ENCODE measurements at places on chromosomes 7 and 10.

DNA sequence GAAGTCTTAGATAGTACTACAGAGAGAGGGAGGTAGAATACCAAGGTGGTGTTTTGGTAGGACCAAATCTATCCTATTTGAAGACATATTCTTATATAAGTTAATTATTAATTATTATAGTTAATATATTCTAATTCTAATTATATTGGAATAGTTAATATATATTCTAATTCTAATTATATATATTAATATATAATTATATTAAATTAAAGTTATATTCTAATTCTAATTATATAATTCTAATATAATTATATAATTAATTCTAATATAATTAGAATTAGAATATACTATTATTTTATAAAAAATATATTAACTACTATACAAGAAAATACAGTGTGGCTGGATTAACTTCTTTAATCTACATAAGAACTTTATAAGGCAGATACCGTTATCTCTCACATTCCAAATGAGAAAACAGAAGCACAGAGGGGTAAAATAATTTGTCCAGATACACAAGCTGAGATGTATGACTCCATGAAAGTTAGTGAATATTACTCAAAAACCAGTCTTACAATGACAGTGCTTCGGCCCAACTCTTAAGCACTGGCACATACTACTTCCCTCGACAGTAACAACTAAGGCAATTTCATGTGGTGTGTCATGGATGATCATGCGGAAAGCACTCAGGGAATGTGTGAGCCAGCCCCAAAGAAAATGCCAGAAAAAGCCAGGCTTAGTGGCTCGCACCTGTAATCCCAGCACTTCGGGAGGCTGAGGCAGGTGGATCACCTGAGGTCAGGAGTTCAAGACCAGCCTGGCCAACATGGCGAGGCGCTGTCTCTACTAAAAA, 42.6 kb downstream of the TYW1B start:
- DNase-seq: no peak

- no peak for DNase-seq
Observed at GRCh38 chr7:464454-465401, 54.9 kb downstream of the PDGFA start.

DNA sequence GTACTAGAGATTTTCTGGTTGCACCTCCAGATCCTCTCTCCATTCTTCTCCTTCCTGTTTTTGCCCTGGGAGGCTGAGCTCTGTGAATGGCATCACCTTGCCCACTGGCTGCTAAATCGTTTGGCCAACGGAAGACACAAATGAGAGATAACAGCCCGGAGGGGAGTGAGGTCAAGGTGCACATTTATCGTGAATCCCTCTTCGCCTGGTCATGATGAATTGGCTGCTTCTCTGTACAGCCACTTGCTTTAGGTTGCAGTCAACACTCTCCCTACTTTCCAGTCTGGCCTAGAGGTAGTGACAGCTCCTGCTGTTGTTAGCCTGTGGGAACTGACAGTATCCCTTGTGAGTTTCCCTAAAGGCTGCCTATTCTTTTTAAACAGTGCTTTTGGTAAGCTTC, 85.4 kb upstream of the CHCHD3 start:
- DNase-seq: no peak

- no peak for DNase-seq
Observed at GRCh38 chr7:77479536-77480088, 57.5 kb upstream of the PTPN12 start.

GRCh38 chr7:131568510-131568909, 12.1 kb upstream of the PODXL start:
- DNase-seq: no peak

DNA sequence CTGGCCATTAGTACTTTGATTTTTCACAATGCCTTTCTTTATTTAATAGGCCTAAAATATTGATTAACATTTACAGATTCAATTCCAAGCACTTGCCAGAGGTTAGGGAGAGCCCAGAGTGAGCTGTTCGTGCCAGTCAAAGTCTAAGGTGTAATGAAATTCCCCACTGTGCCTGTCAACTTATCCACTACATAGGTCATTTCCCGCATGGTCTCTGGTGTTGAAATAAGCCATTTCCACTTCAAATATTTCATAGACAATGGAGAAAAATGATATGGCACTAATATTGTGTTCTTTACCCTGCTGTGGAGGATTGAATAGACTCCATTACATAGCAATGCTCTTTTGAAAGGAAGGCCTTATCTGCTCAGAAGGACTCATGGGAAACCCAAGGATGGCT, 978.1 kb upstream of the CELF2 start:
- no peak for DNase-seq

- no peak for DNase-seq
Observed at GRCh38 chr10:19731560-19731959, 84.7 kb upstream of the PLXDC2 start.

GRCh38 chr7:132185150-132185549, 391.1 kb downstream of the PLXNA4 start:
- DNase-seq: no peak

DNA sequence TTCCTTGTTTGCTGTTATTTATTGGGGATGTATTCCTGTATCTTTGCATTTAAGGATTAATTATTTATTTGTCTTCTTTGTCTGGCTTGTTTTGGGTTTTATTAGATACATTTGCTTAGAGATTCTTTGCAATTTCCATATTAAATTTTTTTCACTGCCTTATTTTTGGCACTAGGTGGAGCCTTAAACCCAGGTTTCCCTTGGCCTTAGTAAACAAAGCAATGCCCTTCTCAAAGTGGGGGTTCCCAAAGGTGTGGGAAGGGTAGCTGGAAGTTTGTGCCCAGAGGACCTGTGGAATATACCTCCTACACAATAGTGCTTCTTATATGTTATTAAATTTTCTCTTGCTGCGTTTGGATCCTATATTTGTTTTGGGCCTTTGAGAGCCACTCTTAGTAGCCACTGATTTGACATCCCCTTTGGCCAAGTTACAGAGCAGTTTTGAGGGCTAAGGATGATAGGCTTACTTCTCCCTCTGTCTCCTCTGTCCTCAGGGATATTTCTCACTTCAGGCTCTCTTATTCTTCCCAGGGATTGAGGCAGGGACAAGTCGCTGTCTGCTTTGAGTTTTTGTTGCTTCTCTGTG, 162.3 kb downstream of the ITGB1 start:
- DNase-seq: no peak

DNA sequence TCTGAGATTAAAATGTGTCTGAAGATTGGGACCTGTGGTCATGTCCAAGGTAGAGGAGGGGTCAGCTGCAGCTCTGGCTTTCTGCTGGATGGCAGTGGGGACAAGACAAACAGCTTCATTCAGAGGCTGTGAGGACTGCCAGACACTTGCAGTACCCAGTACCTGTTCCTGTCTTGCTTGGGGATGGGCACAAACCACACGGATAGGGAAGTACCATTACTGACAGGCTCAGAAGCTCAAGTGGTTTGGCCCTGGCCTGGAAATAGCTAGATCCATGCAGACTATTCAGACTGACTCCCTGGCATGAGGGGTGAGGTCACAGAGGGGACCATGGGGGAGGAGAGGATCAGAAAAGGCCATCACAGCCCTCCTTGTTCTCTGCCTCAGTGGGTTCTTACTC, 56.0 kb upstream of the COMTD1 start:
- no peak for DNase-seq

DNA sequence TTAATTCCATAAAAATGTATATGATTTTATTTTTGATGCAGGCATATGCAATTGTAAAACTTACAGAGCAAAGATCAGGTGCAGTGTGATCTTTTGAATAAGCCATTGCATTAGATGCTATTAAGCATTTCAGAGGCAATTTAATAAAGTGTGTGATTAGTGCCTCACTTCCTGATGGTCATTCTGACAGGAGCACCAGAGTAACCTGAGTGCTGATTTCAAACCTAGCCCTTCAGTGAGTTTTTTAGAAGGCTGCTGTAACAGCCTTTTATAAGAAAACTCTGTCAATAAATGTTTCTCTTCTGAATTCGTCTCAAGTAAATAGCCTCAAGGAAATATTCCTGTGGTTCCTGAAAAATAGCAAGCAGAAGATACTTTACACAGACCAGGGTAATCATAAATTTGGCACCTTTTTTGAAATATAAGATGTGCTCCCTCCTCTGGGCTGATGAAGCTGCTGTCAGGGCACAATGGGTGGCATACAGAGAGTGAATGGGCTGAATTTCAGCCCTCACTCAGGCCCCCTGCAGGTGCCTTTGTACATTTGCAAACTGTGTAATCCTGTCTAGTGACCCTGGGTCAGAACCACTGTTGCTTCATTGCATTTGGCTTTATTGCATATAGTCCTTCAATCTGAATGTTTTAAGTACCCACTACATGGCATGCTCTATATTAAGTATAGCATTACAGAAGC, 193.7 kb upstream of the CSTF2T start:
- DNase-seq: no peak

DNA sequence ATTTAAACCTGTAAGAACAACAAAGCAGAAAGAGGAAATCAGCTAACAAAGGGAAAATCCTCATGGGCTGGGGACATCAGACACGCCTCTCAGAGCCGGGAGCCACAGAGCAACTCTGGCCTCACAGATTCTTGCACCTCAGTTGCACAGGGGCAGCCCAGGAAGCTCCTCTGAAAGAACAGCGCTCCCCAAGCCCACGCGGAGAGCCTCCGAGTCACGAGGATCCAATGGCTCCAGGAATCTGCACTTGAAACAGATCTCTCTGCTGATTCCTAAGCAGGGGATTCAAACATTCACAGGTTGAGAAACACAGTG, 213.2 kb upstream of the MGMT start:
- no peak for DNase-seq

- no peak for DNase-seq
Observed at GRCh38 chr7:115328018-115328417, 406.1 kb downstream of the MDFIC start.

DNA sequence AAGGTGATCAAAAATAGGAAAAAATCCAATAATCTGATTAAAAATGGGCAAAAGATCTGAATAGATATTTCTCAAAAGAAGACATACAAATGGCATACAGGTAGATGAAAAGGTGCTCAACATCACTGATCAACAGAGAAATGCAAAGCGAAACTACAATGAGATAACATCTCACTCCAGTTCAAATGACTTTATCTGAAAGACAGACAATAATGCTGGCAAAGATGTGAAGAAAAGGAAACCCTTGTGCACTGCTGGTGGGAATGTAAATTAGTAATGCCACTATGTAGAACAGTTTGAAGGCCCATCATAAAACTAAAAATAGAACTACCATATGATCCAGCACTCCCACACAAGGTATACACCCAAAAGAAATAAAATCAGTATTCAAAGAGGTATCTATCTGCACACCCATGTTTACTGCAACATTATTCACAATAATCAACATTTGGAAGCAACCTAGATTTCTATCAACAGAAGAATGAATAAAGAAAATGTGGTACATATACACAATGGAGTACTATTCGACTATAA, 85.0 kb downstream of the LRRN3 start:
- DNase-seq: no peak

GRCh38 chr7:104286839-104287238, 41.6 kb upstream of the LHFPL3 start:
- no peak for DNase-seq

DNA sequence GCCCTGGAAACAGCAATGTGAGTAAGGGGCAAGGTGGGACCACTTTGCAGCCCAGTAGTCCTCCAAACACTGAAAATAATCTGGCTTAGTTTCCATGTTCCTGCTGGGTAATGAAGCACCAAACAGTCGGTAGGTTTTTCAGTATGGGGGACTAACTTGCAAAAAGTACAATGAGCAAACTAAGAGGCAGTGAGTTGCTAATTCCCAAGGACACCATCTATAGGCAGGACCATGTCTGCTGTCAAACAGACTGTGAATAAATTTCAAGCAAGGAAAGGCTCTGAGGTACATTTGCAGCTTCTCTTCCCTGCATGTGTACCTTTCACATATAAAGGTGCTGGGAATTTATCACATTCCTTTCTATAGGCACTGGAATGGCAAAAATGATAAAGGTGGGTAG, 327.7 kb downstream of the GPR158 start:
- DNase-seq: no peak

- DNase-seq: no peak
Observed at GRCh38 chr7:46109437-46109836, 188.4 kb upstream of the IGFBP3 start.

DNA sequence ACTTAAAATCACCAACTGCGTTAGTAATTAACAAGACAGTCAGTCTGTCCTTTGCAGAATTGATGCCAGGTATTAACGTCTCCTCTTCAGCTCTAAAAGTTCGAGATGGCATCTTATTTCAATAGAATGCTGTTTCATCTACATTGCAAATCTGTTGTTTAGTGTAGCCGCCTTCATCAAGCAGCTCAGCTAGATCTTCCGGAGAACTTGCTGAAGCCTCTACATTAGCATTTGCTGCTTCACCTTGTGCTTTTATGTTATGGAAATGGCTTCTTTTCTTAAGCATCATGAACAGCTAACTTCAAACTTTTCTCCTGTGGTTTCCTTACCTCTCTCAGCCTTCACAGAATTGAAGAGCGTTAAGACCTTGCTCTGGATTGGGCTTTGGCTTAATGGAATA, 95.5 kb upstream of the FAM20C start:
- no peak for DNase-seq

DNA sequence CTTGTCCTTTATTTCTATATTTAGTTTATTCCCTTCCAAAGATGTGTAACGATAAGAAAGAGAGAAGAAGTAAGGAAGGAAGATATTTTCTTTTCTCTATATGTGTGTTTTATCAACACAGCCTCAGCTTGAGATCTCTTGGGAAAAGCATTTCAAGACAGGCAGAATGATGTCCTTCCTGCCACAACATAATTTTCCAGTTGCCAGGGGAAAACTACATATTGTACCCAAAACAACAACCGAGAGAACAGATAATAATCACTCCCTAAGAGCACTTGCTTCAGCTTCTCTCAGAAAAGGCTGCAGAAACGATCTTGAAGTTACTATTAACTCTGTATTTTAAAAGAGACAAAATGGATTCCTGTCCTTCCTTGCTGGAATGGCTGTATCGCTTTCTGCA, 151.4 kb upstream of the ITGB1 start:
- DNase-seq: no peak

- DNase-seq: no peak
Observed at GRCh38 chr10:29612657-29613056, 22.1 kb downstream of the SVIL start.

- no peak for DNase-seq
Observed at GRCh38 chr7:127415060-127415742, 22.7 kb upstream of the ZNF800 start.

GRCh38 chr10:100333661-100334440, 3.8 kb upstream of the PKD2L1 start:
- DNase-seq: no peak

DNA sequence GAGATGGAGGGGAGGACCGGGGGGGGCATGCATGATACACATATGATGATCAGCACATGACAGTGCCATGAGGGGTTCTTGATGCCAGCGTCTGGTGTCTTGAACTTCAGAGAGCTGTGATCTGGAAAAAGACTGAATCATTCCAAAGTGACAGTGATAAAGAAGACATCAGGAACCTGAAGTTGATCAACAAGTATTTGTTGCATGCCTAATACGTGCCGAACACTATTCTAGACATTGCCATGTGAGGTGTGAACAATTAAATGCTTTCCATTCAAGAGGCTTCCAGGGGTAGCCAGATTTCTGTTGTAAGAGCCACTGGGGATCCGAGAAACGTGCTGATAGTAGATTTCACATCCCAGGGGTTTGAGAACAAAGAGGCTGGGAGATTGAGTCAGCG, 6.2 kb downstream of the MCM10 start:
- DNase-seq: no peak

Measured in activated CD8-positive, alpha-beta memory T cell treated with anti-CD3 and anti-CD28 coated beads, Interleukin-2, amount 50 U/mL, for 48 hours (primary cell).